ENCODE measurements at places on chromosomes 16 and 17.

- DNase-seq: no peak
Measured at GRCh38 chr17:52420555-52421078, 262.1 kb upstream of the CA10 start.

DNA sequence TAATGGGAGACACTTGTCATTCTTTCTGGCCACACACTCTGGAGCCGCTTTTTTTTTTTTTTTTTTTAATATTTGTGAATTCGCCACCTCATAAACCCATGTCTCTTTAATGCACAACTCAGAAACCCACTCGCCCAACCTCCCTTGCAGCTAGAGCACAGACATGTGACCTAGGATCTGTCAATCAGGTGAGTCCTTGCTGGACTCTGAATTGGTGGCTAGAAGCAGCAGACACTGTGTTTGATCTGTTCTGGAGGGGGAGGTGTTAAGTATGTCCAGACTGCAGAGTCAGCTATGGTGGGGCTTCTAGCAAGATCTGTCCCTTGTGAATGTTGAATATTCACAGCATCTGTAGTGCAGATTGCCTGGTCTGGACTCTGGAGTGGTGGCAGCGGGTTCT is 112.1 kb downstream of the PRKCB start:
- DNase-seq: no peak

GRCh38 chr17:73489333-73489732 is 154.9 kb downstream of the SDK2 start:
- DNase-seq: no peak

DNA sequence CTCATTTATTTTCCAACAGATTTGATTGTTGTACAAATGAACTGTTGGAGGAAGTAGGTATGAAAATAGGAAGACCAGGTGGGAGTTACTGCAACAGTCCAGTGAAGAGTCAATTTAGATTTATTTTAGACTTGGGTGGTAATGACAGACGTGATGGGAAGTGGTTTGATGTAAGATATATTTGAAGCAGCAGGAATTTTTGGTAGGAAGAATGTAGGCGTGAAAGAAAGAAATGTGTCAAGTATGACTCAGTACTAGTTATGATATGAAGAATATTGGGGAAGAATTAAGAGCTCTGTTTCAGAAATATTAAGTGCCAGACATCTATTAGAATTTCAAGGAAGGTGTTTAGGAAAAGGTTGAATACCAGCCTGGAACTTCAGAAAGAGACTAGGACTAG is 247.9 kb upstream of the AXIN2 start:
- no peak for DNase-seq

DNA sequence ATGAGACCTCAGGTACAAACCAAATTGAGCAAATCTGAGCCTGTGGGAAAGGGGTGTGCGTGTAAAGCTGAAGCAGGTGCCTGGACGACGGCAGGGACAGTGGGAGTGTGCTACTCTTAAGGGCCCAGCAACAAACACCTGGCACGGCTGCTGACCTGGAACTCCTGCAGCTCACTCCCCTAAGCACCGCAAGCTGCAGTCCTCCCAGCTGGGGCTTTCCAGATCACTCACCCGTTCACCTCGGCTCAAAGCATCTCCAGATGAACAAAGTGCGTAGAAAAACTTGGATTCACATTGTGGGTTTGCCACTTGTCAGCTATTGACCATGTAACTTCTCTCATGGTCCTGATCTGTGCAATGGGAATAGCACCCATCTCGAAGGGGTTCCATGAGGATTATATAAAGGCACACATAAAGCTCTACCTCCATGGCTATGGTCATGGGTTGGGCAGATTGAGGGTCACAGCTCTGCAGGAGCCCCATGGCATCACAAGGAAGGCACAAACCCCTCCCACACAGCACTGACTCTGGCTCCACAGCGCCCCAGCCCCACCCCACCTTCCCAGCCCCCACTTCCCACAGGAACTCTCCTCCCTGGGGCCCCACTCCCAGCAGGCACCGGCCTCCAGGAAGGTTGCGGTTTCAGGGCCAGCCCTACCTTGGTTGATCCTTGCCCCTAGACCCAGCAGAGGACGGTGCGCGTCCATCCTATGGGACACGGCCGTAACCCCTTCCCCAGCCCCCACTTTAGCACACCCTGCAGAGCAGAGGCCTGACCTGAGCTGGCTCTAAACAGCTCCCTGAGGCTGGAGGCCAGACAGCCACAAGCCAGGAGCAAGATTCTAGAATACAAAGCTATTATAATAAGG is 21.9 kb downstream of the ST3GAL2 start:
- no peak for DNase-seq

DNA sequence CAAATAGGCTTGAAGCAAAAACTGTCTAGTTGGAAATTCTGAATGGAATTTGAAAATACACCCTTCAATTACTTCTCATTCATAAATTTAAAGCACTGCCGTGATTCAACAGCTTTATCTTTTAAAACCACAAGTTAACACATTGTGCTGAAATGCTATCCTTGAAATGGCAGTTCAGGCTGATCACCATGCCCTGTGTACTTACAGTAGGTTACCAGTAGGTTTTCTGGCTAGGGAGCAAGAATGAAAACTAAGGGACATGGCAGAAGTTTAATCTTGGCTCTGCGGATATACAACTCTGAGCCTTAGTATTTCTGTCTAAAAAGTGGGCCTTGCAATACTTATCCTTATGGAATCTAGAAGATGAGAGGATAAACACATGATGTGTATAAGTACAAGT is 28.0 kb downstream of the NXPH3 start:
- DNase-seq: no peak

All from HTR-8/SVneo (cell line).